ENCODE measurements at places on chromosomes 2 and 18.

DNA sequence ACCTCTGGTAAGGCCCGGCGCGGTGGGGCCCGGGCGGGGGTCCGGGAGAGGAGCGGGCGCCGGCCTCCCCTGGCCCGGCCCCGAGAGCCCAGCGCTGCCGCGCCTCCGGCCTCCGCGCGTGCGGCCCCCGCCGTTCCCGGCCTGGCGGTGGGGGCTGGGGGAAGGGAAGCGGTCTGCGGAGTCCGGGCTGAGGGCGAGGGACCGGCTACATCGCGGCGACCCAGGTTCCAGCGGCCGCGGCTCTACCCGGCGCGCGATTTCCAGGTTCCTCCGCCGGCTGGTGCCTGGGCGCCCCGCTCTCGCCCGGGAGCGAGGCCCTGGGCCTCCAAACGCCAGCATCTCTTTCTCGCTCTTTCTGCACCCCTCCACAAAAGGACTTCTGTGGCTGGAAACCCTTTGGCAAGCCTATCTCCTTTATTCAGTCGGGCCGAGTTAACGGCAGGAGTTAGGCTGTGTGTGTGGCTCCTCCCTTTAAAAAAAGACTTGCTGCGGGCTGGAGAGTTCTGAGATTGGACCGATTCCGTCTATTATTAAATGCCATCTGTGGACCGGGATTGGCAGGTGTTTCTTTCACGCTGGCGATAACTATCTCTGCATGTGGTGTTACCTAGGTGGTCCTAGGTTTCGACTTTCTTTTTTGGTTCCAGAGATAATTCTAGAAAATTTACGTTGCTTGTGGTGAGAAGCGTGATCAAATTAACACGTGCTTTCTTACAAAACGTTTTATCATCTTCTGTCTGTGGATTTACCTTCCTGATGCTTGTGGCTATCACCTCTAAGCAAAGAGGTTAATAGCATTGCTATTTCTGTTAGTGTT, 592 bp downstream of the ME2 start:
- DNase-seq = no peak

GRCh38 chr2:112889976-112890375, 21.0 kb upstream of the IL37 start:
- no peak for DNase-seq

GRCh38 chr2:8232871-8233270, 449.0 kb upstream of the ID2 start:
- DNase-seq = no peak

DNA sequence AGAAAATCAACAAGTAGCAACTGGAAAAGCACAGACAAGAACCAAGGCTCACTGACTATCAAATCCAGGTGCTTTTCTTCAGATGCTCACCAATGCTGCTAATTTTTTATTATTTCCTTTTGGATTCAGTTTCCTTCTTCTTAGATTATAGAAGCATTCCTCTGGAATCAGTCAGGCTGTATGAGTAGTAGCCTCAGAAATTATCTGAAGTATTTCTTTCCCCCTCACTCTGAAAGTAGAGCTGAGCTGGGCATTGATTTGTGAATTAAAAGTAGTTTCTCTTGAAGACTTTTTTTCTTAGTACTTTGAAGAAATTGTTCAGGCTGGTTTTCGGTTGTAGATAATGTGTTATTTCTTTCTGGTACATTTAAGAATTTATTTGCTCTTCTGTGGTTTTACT, 273.7 kb downstream of the NOL4 start:
- no peak for DNase-seq

- DNase-seq = no peak
These were observed 11.4 kb upstream of the PROKR1 start for GRCh38 chr2:68632021-68632420.

DNA sequence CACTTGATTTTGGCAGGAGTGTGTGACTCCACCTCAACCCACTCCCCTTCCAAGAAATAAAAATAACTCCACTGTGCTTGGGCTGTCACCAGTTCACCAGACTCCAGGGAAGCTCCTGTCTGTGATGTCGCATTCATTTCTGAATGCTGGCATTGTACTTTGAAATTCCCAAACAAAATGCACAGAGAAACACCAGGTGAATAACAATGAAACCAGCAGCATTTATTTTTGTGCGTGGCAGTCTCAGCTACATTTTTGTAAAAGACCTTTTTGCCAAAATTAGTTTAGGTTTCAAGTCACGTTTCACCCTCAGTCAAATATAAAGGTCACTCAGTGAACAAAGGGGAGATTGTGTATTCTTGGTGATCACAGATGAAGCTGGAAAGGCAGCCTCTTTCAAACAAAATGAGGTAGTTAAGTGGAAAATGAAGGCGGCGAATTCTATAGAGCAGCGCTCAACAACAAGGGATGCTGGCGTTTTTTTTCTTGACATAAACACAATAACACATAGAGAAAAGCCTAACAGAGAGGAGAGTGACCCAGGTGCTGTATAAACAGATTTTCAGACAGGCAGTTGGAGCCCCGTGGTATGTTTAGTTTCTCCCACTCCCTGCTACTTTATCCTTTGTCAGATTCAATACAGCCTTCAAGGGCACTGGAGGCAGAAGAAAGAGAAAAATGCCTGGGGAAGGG, 210.3 kb upstream of the GCFC2 start:
- no peak for DNase-seq

DNA sequence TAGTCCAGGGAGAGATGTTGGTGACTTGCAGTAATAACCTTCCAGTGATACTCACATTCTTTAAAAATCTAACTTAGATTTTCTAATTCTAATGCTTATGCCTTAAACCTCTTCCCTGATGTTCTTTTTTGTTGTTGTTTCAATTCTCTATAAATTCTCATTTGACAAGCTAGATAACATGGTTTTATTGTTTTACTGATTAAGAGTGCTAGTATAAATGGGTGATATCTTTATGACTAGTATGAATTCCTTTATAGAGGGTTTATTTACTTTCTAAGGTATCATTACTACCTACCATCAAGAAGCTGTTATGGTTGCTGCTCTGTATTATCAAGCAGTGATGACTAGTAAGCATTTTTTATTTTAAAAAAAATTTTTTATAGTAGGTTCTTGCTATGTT, 35.0 kb downstream of the ACVR2A start:
- no peak for DNase-seq

- no peak for DNase-seq
These were observed at the start of gene ACADL for GRCh38 chr2:210224941-210225672. ACADL (minus strand) TSS chr2:210225447; CDS start chr2:210225263, 184 bp downstream.

GRCh38 chr2:108594982-108595464, 60.8 kb downstream of the LIMS1 start:
- peak; percentile 89 for DNase-seq

DNA sequence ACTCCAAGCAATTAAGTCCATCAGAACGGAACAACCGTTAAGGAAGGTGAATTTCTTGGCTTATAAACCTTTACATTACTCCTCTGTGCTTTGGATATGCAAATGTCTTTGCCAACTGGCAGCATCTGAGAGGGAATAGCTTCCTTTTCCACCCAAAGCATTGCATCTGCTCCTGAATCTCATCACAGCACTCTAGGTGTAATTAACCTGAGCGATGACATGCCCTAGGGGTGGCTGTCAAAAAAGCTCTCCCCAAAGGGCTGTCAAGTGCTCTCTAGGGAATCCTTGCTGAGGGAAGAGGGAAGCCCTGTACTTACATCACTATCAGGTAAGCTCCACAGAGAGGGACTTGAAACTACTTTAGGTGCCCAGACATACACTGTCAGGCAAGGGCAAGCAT, 5.5 kb upstream of the SMARCAL1 start:
- DNase-seq = no peak

DNA sequence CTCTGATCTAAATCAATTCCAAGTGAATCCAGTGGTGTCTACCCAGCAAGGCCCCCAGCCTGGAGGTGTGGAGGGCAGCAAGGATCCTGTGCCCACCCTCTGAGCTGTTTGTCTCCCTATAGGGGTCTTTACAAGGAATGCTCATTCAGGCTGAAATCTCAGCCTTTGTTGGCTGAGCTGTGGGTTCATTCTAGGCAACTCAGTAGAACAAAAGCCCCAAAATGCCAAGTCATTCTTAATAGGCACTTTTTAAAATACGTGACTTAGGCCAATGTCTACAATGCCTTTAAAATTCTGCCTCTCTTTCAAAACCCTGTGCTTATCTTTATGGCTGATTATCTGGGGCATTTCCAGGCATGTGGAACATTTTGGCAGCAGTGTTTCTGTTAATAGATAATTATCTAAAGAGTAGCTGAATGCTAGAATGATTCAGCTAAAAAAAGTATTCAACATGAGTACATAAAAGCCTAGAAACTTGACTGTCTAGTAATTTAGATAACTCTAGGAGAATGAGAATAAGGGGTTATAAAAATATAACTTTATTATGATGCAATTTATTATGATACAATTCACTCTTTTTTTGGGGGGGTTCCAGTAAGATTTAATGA, 7.4 kb downstream of the UGT1A6 start:
- DNase-seq = no peak

DNA sequence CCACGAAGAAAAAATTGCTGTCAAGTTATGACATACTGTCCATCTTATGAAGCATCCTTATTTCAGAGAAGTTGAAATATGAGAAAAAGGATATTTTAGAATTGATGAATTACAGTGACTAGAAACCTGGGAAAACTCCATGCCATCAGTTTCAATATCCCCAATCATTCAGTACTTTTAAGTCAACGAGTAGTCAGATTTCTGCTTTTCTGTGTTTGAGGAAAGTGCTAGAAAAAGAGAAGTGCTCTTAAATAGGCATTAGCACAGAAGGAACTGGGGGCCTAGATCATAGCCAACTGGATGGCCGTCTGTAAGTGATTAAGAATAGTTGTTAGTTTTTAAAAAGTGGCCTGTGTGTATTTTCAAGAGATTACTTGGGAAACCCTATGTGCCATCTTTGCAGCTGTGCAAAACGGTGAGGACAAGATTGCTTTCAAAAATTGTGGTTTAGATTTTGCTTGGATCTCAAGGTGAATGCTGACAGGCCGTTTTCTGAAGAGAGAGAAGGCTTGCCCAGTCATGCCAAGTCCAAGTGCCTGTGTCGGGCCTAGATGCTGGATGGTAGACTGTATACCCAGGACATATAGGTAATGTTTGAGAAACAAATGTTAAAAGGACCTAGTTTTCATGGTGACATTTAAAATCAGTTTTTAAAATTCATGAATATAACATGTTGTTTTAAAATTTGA, 5.1 kb downstream of the NEDD4L start:
- no peak for DNase-seq

- no peak for DNase-seq
These were observed 147.0 kb upstream of the KLHL14 start for GRCh38 chr18:32919799-32920198.

- DNase-seq = no peak
These were observed 72.2 kb upstream of the L3MBTL4 start for GRCh38 chr18:6486764-6487426.

DNA sequence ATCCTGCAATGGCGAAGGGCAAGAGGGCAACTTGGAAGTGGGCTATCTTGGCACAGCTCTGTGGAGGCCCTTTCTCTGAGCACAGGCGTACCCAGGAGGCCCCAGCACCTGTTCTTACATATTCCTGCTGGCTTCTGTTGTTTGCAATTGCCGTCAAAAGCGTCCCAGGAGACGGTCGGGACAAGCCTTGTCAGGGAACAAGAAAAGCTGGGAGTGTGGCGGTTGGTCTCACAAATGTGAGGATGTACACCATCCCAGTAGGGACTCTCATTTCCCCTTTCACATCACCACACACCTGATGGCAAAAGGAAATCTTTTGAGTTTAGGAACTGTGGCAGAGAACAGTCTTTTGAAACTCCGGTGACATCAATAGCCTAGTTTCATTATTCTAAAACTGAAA, 94.7 kb upstream of the EFEMP1 start:
- no peak for DNase-seq

- DNase-seq = no peak
These were observed 210.0 kb downstream of the KLHL29 start for GRCh38 chr2:23595021-23595420.

GRCh38 chr18:31965316-31965970, 22.5 kb upstream of the TRAPPC8 start:
- DNase-seq = no peak

DNA sequence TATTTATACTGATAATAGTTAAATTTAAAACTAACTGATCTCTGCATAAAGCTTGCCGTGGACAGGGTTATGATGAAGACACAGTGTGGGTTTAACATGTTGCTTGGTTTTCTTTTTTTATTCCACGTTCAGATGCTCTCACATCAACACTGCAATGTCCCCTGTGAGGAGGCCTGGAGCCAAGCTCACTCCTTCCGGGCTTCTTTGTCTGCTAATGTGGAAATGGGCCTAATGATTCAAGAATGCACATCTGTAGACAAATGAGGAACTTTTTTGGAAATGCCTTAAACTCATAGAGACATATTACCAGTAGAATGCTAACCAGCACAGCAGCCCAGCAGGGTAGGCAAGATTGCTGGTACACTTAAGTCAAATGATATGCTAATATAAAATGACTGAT, 208.0 kb downstream of the GALR1 start:
- DNase-seq = no peak

Data from GM04503 (cell line).